ENCODE measurements at places on chromosomes 4 and X.
A peak's percentile ranks its signal among the peaks of the same experiment; 100 is the strongest.

GRCh38 chr4:173535165-173535902 lies 5.3 kb upstream of the HAND2 start:
- no peak for DNase-seq

GRCh38 chr4:183409934-183410333 lies 34.5 kb upstream of the CDKN2AIP start:
- no peak for DNase-seq

DNA sequence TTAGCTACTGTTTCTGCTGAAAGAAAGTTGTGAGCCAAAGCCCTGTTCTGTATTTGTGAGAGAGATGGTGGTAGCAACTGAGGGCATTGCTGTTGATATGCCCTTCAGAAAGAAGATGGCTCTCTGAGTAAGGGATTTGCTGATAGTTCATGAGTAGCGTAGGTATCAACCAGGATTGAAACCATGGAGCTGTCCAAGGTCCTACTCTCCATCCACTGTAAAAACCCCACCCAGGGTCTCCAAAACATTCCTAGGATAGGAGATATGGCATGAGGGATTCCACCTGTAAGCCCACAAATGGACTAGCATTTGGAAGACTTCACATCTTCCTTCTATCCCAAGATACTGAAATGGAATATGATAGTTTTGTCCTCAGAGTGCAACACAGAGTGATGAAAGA lies 277.1 kb upstream of the PRKX start:
- no peak for DNase-seq

- no peak for DNase-seq
These were observed 107.8 kb downstream of the ARHGAP10 start for GRCh38 chr4:147839663-147840062.

DNA sequence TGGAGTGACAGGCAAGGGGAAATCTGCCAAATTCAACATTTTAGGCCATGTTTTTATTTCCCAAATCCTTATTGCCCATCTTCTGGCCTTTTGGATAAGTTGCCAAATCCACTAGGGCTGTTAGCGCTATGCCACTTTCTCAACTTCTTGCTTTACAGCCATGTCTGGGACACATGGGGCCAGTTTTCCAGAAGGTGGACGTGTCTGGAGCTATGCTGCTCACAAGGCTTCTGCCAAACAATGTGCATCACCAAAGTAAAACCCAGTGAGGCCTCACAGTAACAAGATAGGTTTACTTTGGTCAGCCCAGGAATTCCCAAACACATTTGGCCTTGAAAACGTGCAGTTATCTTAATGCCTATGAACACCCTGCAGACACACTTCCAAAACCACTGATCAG lies 142.9 kb downstream of the MID1 start:
- DNase-seq, result no peak

- DNase-seq, result no peak
These were observed 101.9 kb downstream of the FBXW7 start for GRCh38 chr4:152434011-152434410.

DNA sequence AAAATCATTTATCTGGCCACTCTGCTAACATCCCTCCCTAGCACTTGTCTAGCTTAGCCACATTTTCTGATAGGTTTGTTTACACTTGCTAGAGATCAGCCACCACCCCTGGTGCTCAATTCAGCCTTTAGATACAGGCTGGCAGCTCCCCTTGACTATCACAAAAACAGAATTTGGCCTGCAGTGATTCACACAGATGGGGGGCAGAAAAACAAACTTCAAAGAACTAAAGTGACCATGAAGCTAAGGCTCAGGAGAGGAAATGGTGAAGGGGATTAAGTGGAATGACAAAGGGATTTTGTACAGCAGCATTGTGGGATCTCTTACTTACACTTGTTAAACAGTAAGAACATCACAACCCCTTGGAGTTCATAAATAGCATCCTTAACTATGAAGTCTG lies 1718.0 kb upstream of the PCDH7 start:
- DNase-seq, result no peak

DNA sequence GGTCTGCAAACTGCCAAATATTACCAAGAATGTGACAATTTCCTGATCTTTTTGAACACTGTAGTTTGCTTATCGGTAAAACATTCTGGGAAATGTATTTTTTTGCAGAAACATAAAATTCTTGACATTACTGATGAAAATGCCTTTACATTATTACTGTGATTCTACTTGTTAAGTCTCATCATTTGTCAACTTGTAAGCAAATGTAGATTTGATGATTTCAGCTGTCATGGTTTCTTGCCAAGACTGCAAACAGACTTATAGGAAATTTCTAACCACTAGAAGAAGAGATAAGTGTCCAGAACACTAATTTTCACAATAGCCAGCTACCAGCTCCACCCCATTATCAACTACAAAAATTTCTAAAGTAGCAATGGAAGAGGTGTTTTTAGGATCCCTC lies 560.4 kb downstream of the STPG2 start:
- no peak for DNase-seq

GRCh38 chr4:105246712-105247111 lies 100.0 kb downstream of the TET2 start:
- DNase-seq, result no peak

- no peak for DNase-seq
These were observed 2004.3 kb upstream of the ADGRL3 start for GRCh38 chr4:59195839-59196238.

GRCh38 chr4:132592850-132593249 lies 556.2 kb upstream of the PCDH10 start:
- no peak for DNase-seq

DNA sequence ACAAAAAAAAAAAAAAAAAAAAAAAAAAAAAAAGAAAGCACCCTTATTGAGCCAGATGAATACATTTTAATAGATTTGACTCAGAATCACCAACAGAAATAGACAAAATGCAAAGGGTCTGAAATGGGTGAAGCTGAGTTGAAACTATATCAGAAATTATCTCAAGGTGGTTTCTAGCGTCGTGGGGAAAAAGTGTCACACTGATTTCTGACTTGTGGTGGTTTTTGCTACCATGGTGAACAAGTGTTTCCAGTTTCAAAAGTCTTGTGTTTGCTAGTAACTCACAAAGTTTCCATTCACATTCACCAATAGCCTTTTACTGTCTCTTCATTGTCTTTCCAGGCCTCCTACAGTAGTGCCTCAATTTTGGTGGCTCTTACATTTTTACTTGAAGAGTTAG lies 135.5 kb downstream of the ARHGAP24 start:
- DNase-seq, result no peak

DNA sequence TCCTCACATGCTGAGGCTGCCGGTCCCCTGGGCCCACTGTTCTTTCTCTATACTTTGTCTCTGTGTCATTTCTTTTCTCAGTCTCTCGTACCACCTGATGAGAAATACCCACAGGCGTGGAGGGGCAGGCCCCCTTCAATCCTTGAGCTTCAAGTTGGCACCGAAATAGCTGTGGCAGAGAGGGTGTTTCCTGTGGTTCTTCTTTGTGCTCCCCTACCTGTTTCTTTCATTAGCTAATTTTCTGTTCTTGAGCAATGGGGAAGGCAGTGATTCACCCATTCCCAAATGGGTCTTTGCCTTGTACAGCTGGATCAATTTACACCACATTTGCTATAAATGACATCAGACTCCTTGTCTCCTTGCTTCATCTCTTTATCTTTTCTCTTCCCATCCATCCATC lies 2.1 kb upstream of the CYSLTR1 start:
- DNase-seq, result peak; percentile 35
